H9 (cell line): ENCODE measurements at places on chromosomes 2 and 18. TPM values are rescaled to one million over a fixed set of nuclear protein-coding genes. Genes with fewer than 3 reads are reported as not detected.

- no peak for DNase-seq
Measured at GRCh38 chr2:159891917-159892730, 94.1 kb upstream of the CD302 start.

GRCh38 chr2:170714381-170715061 is 616 bp upstream of the SP5 start:
- DNase-seq = peak; percentile 46

DNA sequence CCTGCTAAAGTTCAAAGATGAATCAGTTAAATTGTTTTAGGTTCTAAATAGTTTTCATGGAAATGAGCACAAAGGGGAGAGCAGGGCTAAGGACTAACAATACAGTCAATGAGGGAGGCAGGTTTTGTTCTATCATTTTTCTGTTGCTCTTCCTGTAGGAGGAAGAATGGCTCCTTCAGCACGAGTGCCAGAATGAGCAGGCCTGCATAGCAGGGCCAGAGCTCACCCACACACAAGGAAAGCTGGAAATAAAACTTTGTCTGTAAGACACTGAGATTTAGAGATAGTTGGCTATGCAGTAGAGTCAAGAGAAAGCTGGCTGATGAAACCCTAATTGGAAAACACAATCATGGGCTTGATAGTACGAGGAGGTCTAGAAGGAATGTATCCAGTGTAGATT is 313.3 kb downstream of the MBD2 start:
- DNase-seq = no peak

DNA sequence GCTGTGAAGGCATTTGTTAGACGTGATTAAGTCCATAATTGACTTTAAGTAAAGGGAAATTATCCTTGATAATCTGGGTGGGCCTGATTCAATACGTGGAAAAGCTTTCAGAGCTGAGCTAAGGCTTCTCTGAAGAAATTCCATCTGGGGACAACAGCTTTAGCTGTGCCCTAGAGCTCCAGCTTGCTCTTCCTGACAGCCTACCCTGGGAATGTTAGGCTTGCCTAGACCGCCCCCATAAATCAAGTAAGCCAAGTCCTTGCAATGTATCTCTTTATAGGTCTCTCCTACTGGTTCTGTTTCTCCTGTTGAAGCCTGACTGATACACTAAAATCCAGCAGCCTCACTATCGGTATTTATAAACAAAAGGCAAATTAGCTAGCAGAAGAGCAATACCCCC is 160.0 kb downstream of the STK39 start:
- DNase-seq = no peak

The ADGRF3 gene
- total RNA-seq = 0.09 and 0.29 TPM in 2 replicates

The TMEM200C gene
- total RNA-seq = 5.6 and 6.3 TPM in 2 replicates
